HAP-1 (cell line): ENCODE measurements at places on chromosomes 2 and 18.
A peak's percentile ranks its signal among the peaks of the same experiment; 100 is the strongest.

- DNase-seq: no peak
Observed at GRCh38 chr2:53231908-53232307, 535.7 kb upstream of the CHAC2 start.

DNA sequence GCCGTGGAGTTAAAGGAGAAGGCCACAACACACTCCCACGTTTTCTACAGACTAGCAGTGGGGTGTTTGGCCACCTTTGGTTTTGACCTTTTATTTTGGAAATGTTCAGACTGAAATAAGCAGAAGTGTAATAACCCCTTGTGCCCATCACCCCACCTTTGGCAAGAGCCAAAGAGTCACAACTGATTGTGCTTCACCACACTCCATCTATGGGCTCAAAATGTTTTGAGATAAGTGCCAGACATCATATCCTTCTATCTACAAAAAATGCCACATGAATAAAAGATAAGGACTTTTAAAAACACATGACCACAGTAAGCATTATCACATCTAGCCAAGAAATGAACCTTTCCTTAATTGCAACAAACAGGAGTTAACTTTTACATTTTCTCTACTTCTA, 9.9 kb upstream of the GPR35 start:
- no peak for DNase-seq

- no peak for DNase-seq
Observed at GRCh38 chr2:238574490-238575271, 148.0 kb downstream of the ASB1 start.

DNA sequence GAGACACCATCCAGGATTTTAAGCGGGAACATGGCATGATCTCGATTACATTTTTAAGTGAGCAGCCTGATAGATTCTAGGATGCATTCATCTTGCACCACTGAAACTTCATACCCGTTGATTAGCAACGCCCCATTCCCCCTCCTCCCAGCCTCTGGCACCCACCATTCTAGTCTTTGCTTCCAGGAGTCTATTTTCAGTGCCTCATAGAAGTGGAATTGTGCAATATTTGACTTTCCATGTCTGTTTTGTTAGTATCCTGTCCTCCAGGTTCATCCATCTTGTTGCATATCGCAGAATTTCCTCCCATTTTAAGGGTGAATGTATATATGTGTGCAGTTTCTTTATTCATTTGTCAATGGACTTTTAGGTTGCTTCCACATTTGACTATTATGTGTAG, 20.9 kb upstream of the SLC66A3 start:
- DNase-seq: no peak

DNA sequence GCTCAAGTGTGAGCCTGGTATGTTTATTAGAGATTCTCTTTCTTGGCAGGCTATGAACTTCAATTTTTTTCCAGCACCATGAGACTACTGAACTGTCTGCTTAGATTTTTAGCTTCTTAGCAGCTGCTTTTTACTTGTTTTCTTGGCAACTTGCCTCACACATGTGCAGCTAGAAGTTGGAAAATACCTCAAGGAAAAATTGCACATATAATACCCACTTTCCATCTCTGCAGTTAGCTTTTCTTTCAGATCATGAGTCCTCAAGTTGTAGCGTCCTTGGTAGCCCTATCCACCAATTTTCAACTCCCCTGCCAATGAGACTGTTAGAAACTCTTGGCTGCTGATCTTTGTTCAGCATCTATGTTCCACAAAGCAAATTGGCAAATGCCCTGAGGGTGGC, 302.1 kb downstream of the HRH4 start:
- DNase-seq: no peak

DNA sequence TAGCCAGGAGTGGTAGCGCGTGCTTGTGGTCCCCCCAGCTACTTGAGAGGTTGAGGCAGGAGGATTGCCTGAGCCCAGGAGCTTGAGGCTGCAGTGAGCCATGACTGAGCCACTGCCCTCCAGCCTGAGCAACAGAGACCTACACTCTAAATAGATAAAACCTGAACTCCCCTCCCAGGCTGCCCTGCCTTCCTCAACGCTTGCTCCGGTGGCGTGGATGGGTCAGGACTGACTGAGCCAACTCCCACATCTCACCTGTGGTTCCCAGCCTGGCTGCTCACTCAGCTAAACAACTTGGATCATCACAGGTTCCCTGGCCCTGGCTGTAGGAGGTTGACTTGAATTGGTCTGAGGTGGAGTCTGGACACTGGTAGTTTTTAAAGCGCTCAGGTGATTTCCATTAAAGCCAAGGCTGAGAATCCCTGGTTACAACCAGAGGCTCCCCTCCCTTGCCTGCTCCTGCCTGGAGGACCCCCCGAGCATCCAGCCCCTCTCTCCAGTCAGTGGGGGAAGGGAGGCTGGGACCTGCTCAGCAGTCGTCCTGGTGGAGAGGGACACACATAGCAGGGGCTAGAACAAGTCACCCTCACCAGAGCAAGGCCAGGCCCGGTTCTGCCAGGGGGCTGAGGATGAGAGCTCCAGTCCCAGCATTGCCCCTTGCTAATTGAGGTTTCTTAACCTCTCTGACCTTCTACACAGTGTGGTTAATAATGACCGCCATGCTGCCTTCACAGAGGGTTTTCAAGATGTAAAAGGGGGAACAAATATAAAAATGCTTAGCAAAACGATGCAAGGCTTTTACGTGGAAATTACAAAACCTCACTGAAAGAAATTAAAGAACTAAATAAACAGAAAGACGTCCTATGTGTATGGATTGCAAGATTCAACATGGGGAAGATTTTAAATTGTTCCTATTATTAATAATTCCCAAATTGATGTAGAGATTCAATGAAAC, 46.9 kb upstream of the TAF1B start:
- DNase-seq: no peak

DNA sequence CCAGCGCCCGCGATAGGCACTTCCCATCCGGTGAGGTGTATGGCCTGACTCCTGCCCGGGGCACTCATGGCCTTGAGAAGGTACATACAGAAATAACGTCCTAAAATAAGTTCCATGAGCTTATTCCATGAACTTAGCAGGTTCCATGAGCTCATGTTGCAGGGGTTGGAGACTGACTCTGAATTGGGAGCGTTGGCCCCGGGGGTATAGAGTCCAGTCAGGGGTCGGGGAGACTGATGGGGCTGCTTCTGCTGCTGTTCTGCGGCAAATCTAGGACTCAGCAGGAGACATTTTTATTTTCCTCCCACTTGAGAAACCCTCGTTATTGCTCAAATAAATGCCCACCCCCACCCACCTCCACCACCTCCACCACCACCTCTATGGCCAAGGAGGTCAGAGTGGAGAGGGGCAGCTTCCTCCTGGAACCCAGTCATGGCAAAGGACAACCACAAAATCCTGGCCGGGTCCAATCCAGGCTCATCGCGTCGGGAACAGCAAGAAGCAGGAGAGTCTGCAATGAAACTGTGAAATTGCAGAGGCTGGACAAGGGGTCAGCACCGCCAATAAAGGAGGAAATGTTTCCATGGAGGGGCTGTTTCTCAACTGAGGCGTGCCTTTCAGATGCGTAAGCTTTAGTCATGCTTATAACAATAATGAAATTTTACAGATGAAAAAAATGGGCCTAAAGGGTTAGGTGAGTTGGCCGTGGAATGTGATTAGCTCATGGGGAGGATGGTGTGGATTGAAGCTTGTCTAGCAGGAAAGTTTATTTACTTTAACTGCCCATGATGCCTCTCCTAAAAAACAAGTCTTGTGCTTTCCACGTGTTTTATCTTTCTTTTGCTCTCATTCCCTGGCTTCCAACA, 136.6 kb upstream of the ALKAL2 start:
- DNase-seq: no peak

DNA sequence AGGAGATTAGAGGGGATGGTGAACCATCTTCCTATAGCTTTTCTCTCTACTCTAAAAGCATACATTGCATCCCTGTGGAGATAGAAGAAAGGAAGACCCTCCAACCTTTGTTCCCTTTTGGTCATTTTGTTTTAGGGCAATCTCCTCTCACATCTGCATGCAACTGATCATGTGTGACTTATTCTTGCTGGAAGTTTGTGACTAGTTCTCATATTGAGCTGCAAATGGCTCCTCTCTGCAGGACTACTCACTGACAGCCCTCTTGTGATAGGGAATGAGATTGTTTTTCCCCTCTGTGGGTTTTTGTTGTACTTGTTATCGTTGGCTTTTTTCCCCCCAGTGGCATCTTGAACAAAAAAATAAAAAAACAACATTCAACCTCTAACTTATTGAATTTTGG, 416.0 kb upstream of the CNTNAP5 start:
- no peak for DNase-seq

GRCh38 chr2:6723865-6724604, 141.7 kb downstream of the CMPK2 start:
- DNase-seq: no peak

DNA sequence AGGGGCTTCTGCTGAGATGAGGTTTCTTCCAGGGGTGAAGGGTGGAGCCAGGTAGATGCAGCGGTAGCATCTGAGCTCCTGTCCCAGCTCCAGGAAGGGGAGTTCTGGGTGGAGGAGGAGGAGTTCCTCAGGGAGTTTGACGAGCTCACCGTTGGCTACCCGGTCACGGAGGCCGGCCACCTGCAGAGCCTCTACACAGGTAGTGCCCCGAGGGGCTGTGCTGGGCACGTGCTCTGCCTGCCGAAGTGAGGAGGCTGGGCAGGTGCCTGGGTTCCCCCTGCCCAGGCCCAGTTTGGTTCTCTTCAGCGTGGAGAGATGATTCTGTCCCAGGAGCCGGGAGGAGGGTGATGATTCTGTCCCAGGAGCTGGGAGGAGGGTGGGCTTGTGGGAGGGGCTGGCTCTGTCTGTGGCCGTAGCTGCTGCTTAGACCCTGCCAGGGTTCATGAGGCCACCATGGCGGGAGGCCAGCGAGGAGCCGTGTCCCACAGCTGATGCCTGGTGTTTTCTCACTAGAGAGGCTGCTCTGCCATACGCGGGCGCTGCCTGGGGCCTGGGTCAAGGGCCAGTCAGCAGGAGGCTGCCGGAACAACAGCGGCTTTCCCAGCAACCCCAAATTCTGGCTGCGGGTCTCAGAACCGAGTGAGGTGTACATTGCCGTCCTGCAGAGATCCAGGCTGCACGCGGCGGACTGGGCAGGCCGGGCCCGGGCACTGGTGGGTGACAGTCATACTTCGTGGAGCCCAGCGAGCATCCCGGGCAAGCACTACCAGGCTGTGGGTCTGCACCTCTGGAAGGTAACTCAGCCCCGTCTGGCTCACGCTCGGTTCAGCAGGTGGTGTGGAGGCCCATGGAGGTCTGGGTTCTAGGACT, 8.2 kb downstream of the CAPN10 start:
- no peak for DNase-seq

- DNase-seq: peak; percentile 64
Observed at GRCh38 chr2:170930131-170930990, 1.3 kb downstream of the GORASP2 start.

- no peak for DNase-seq
Observed at GRCh38 chr2:42744545-42745082, 19.3 kb downstream of the OXER1 start.

DNA sequence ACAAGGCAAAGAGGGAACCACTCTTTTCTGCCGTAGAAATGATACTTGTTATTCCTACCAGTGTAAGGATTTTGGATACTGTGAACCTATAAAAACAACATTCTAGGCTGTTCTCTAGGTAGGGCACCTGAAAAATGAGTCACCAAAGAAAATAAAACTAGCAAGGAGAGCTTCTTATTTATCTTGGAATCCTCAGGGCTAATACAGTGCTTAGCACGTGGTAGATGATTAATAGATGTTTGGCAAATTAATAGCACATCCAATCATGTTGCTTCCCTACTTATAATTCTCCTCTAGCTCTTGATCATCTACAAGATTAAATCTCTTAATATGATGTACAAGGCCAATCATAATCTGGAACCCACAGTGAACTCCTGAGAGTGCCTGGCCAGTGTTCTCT, 73.1 kb downstream of the AAK1 start:
- no peak for DNase-seq

DNA sequence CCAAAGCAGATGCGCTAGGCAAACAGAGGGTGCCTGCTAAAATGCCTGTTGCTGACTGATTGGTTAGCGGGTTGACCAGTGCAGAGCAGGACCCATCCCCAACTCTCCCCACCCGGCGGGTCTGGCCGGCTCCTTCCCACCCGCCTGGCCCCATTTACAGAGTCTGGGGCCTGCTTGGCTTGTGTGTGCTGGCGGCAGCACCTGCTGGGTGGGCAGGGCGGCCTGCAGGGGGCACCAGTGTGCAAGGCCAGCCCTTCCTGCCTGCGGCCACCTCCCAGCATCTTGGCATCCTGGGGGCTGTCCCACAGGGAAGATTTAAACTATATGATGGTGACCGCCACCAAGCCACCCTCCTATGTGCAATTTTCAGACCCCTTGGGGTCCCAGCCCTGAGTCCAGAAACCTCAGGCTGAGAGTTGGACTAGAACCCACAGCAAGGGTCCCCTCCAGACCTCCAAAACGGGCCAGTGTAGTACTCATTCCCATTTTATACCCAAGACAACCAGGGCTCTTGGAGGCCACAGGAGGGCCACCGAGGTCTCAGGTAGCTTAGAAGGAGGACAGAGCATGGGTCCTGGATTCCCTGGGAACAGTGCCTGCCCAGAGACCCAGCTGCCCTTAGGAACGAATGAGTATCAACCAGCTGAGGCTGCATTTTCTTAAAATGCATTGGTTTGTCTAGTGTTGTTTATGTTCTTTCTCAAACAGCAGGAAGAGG, 173.6 kb downstream of the SMAD7 start:
- DNase-seq: peak; percentile 40

DNA sequence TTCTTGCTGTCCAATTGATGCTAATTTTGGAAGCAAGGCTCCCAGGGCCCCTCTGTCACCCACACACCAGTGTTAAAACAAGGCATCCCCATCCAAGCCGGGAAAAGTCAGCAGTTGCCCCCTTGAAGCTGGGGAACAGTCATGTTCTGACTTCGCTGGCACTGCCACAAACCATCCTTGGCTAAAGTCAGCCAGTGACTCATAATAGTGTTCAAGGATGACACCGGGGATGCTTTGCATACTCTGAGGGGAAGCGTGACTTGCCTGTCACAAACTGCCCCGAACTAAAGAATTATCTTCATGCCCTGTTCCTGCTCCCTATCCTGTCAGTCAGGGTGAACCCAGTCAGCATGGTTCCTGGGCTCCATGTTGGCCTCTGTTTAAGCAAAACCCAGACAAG, 37.0 kb downstream of the TGFA start:
- no peak for DNase-seq

DNA sequence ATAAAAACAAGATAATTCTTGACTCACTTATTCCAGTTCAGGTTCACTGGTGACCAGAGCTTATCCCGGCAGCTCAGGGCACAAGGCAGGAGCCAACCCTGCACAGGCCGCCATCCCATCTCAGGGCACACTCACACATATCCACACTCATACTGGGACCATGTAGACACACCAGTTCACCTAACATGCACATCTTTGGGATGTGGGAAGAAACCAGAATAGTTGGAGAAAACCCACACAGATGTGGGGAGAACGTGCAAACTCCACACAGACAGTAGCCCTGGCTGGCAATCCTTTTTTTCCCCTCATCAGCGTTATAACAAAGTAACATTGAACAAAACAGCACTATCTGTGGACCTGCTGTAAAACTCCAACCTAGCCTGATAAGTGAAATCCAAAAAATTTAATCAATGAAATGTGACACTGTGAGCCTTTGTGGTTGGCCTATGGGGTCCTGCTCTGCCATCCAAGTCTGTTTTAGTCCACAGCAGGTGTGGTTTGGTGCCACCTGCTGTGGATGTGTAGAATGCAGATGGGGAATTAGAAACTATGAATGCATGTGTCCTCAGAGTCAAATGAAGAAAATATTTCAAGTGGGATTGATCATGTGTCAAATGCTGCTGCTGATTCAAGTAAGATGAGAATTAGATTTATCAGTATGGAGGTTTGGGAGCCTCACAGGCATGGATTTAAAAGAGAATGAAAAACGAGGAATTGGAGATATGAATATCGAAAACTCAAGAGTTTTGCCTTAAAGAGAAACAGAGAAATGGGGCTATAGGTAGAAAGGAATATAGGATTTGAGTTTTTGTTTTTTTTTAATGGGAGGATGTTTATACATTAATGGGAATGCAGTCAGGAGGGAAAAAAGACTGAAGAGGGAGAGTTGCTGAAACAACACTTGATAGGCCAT, 47.0 kb downstream of the UGP2 start:
- DNase-seq: peak; percentile 54
